Mammary epithelial cell (primary cell): ENCODE measurements at places on chromosomes 5 and 9. TPM values are rescaled to one million over a fixed set of nuclear protein-coding genes. Genes with fewer than 3 reads are reported as not detected.

The TMEM267 gene
- total RNA-seq, result 21.0 and 31.0 TPM in 2 replicates

The IL13 gene
- 0.27 TPM in 1 of 2 replicates, not detected in the other for total RNA-seq

The MARCOL gene
- not detected for total RNA-seq

The CCL28 gene
- total RNA-seq, result 1.3 and 2.7 TPM in 2 replicates

DNA sequence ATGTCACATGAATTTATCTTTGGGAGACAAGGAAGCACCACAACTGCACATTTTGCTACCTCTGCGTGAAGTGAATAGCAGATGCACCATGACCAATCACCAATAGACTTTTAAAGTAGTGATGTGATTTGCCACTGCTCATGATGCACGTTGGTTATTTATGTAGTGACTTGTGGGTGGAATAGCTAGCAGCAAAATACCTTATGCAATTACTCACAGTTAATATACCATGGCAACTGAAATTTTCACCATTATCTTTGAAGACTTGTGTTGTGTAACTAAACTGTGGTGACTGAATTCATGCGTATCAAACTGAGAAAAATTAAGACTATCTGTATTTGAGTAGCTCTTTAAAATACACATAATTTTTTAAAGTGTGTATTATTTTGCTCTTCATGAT is 46.2 kb upstream of the TUSC1 start:
- DNase-seq, result peak; percentile 19

DNA sequence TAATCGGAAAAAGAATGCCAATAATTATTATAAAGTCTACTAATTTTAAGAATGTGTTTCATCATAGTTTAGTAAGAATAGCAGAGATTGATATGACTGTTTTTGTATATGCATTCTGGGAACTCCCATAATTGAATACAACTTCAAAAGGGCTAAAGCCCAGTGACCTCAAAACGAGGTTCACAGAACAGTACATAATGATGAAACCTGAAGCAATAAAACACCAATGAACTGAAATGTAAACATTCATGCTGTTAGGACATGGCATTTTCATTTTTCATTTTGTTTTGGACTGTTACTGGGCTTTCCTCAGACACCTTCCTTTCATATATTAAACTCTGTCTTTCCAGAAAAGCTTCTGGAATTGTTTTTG is 684 bp upstream of the JMY start:
- DNase-seq, result peak; percentile 39

- DNase-seq, result no peak
These were observed 17.8 kb downstream of the BICD2 start for GRCh38 chr9:92746567-92747458.

GRCh38 chr9:38053697-38054461 is 15.1 kb downstream of the SHB start:
- DNase-seq, result no peak
